ENCODE measurements at places on chromosomes 6 and 20.

DNA sequence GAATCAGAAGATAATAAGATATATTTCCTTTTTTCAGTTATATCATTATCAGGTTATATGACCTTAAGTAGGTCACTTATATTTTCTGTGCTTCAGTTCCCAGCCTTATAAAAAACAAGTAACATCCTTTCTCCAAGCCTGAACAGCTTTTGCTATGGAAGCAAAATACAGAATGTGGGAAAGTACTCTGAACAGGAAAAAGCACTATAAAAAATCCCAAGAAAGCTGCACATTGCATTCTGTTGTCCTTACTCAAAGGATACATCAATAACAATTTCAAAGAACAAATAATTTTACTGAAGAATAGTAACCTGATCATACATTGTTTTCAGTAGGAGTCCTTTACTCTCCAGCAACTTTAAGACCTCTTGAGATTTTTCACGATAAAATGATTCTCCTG, 56.4 kb downstream of the SLC35A1 start:
- DNase-seq = no peak

DNA sequence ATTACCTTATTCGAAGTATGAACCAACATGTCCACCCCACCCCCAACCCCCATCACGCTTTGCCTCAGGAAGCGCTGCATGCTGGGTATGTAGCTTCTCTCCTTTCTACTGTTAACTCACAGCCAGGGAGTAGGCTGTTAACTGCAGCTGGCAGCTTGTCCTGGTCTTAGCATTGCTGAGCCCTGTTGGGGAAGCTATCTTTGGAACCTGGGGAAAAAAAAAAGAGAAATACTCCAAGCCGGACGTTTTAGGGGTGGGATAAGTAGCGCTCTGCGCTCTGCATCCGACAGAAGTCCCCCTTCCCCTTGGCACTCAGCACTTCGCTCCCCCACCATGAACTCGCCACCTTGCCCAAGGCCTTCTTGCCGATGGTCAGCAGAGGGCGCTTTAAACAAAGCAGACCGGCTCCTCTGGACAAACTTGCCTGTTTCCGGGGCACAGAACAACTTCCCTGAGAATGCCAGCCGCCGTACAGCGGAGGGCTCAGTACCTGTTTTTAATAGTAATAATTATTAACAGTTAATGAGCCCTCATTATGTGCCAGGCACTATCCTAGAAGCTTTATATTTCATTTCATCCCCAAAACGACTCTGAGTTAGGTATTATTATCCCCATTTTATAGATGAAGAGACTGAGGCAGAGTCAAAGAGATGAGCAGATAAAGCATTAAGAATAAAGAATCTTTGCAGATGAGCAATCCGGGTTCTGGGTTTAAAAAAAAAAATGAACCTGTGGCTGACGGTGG, 35.2 kb upstream of the MDFI start:
- DNase-seq = peak; percentile 55

DNA sequence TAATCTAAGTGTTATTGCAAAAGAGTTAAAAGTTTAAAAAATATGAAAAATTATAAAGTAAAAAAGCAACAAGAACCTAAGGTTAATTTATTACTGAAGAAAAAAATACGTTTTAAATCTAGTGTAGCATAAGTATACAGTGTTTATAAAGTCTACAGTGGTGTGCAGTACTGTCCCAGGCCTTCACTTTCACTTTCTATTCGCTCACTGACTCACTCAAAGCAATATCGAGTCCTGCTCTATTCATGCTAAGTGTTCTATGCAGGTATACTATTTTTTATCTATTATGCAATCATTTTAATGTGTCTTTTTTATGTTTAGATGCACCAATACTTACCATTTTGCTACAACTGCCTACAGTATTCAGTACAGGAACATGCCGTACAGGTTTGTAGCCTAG, 113.0 kb downstream of the MANEA start:
- no peak for DNase-seq

DNA sequence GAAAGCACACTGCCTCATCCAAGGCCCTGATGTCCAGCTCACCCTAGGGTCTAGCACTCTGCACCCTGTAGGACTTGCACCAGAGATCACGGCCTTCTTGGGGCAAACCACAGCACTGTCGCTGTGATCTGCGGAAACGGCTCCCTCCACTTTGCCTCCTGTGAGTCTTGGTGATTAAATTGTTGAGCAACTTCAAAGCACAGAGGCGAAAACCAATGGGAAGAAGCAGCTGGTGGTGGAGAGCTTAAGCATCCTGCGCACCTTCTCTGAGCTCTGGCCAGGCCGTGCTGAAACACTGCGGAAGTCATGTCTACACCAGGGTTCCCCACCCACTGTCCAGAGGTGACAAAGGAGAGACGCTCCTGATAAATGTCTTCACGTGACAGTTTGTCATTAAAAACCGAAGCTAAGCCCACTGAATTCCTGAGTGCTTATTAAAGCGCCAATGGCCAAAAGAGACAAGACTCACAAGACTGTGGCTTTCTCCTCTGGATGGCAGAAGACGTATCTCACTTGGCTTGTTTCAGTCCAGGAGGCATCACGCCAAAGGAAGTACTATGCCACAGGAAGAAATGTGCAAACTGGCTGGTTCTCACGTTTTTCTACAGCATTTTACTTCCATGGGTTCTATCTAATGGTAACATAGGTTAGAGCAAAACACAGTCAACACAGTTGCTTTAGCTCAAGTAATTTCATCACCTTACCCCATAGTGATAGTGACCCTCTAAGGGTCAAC, 3.1 kb downstream of the RAMACL start:
- no peak for DNase-seq

GRCh38 chr6:40817369-40817768, 221.7 kb downstream of the UNC5CL start:
- DNase-seq = no peak
